NCI-H2227 treated with DMSO at 0.1 percent for 48 hours (cell line): ENCODE measurements at places on chromosomes 2 and 18.

DNA sequence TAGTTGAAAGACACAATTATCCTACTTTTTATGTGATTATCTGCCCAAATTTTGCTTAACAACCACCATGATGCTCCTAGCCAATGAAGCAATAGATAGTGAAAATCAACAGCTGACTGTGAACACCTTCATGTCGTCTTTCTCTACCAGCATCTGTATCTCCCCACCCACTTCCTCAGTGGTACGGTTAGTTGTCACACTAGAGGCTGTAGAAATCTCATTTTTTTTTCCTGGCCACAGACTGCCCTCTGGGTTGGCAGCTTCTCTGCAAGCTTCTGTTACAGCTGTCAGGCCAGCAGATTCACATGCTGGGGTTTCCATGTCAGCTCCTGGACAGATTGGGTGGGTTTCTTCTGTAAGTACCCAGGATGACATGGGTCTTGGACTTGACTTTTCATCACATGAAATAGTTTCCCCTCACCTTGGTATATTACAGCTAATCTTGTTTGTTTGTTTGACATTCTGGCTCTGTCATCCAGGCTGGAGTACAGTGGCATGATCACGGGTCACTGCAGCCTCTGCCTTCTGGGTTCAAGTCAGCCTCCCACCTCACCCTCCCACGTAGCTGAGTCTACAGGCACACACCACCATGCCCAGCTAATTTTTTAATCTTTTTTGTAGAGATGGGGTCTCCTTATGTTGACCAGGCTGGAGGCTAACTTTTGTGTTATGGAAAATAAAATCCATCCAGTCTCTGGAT, 24.3 kb downstream of the STAT4 start:
- no peak for DNase-seq

GRCh38 chr2:64941801-64942200, 47.4 kb upstream of the SLC1A4 start:
- DNase-seq = no peak

DNA sequence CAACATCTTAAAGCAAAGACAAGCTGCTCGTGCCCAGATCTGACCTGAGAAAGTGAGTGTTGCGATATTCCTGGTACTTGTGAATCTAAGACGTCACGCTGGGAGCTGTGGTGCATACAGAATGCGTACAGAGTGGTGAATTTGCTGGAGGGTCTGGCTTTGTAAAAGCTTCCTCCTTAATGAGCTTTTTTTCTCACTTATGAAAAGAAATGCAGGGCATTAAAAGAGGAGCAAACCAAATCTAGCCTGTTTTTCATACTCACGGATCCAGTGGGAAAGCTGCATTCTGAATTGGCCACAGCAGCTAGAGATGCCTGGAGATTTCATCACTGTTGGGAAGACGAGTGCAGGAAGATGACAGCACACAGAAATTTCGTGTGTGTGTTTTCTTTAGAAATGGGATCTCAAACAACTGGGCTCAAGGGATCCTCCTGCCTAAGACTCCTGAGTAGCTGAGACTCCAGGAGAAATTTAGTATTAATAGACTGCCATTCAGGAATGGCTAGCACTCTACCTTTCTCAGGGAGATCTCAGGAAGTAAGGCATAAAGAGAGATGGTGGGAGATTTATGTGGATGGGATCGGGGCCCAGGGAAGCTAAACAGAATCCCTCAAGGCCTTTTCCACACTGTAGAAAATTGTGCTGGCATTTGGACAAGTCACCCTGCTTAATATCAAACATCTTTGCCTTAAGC, 181.3 kb downstream of the ALPK2 start:
- peak; percentile 64 for DNase-seq

- DNase-seq = no peak
Observed at GRCh38 chr2:23412556-23413155, 27.7 kb downstream of the KLHL29 start.
